ENCODE measurements at places on chromosomes 1 and 21.

DNA sequence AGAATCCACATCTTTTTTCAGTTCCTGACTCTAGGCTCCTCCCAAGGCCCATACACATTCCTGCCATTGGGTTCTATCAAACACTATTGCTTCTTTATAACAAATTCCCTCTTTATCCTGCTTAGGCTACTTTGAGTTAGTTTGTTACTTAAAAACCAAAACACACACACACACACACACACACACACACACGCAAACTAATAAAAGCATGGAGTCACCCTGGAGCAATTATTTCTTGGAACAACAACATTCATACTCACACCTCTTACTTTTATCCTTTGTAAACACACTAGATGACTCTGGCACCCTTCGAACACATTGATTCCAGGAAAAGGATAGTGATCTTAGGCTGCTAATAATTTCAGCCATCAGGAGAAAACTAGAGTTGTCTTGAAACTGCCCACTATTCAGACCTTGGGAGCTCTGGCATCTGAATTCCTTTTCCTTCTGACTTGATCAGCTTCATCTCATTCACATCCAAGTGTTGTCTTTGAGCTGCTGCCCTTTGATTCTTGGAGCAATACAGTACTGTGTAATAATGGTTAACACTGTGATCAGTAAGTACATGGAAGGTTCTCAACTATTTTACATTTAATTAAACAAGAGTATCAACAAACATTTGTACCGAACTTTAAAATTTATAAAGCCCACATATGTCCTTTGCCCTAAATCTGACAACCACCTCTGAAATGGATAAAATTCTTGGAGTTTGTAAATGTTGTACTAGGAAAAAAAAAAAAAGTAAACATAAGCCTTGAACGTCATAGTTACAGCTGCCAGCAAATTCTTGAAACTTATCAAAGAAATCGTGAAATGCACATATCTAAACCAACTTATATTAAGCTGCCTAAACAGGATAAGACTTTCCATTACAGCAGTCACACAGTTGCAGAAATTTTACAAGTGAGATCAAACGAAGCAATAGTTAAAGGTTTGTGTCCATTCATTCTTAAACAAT, 2.8 kb upstream of the SEC22B start:
- peak; percentile 29 for DNase-seq

DNA sequence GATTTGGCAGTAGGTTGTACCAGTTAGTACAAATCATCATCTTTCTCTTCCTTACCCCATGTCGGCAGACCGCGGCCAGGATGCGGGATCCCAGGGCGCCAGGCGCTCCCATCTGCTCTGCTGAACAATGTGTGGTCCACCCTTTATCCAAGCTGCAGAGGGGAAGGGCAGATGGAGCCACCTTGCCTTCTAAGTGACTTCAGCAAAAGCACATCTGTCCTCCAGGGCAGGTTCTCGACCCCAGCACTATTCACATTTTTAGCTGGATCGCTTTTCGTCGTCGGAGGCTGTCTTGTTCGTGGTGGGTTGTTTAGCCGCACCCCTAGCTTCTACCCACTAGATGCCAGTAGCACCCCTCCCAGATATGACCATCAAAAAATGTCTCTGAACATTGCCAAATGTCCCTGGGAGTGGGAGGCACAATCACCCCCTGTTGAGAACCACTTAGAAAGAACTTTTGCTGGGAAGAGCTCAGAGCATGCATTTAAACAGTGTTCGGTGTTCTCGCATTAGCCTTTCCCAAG, 58.1 kb upstream of the SIM2 start:
- peak; percentile 48 for DNase-seq

DNA sequence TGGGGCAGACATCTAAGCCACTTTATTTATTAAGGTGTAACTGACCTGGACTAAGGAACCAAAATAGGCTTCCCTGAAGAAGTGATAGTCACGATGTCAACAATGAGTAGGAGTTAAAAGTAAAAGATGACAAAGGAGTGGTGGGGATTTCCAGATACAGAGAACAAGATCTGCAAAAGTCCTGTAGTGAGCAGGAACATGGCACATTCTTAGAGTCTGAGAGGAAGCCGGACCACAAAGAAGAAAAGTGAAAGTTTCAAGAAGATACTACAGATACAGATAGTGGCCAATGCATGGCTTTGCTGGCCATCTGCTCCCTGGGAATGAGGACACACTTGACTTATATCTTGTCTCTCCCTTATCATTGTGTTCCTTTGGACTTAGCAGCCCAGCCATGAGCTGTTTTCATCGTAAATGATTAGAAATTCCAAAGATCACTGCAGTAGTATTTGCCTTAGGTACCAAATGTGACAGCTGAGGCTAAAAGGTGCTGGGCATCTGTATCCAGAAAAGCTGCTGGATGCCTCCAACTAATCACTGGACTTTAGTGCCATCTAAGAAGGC, 302.4 kb upstream of the NR5A2 start:
- DNase-seq = no peak

- no peak for DNase-seq
Measured at GRCh38 chr1:18304151-18304869, 176.4 kb upstream of the KLHDC7A start.

DNA sequence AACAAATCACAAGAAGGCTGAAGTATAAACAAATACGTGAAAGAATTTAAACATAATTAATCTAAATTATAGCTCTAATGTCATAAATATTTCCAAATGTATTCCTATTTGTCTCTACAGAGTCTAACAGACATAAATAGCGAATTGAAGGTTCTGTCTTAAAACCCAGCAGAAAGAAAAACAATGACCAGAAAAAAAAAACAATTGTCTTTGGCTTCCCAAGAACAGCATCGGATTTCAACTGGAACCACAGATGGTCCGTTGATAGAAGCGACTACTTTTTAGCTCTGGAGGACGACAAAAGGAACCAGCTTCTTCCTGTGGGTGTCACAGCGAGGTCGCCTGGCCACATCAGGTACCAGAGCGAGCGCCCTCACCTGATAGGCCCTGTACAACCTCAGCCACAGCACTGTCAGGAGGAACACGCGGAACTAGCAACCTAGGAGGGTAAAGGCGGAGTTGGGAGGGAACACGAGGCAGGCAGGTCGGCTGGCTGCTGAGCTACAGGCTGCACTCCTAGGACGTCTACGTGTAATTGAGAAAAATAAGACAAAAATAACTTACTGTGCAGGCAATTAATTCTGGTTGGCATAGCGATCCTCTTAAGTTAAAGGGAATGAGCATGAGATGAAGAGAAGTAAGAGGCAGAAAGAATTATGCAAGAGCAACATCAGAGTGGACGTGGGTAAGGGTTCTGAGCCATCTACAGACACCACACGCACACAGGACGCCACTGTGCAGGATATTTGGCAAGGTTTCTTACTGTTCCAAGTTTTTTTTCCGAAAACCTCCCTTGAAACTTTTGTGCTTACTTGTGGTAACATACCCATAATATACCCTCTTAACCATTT, 16.7 kb upstream of the PRDM15 start:
- DNase-seq = no peak

DNA sequence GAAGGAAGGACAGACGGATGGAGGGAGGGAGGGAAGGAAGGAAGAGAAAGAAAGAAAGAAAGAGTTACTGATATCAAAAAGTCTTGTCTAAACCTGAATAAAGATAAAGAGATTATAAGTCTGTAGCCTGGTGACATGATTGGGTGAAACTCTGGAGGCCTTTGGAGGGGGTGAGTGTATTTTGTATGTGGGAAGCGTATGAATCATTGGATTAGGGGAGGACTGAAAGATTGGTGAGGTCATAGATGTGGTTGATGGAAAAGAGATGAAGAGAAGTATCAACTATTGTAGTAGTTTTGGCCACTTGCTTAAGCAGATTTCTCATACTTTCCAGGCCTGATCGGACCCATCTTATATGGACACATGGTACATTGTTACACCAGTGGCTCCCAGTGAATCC, 11.5 kb upstream of the KCNJ6 start:
- no peak for DNase-seq

DNA sequence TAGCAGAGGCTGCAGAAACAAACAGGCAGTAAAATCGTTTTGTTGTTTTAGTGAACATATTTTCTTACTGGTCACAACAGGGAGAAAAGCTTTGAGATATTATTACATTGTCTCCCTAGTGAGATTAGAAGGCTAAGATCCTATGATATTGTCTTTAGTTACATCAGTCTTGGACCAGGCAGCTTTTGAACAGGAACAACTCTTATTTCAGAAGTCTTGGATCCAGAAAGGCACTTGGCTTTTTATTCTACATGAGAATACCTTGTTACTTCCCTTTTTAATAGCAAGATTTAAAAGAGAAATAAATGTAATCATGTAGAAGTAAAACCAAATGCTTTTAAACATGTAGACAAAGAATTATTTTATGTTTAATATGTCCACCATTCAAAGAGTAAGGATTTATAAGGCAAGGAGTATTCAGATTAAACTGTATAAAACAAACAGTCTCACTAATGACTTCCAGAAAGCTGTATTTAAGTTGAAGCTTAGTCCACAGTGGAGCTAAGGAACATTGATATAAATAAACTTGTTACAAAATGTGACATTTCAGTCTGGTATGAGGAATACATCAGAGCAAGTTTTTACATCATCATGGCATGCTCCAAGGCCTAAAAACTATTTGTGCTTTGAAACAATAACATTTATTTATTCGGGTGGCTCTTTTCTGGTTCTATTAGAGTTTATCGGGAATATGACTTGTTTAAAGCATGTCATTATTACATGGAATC, 72.2 kb downstream of the PHTF1 start:
- DNase-seq = no peak

DNA sequence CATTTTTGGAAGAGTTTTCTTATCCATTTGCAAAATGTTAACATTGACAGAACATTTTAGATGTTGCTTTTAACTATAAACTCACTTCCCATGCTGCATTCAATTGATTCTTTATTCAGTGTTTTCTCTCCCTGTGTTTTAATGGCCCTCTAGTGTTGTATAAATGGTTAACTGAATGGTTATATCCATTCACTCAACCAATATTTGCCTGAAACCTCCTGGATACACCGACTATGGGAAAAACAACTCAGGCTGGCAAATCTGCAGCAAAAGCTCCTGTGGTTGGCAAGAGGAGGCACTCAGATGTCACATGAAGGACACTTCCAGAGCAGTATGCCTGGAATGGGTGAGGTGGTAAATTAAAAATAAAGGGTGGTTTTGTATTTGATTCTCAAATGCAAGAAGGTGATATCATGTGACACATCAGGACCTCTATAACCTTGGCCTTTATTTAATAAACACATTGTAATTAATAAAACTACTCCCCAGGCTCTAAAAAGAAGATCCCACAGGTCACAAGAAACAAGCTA, 107.6 kb downstream of the BCAR3 start:
- no peak for DNase-seq

DNA sequence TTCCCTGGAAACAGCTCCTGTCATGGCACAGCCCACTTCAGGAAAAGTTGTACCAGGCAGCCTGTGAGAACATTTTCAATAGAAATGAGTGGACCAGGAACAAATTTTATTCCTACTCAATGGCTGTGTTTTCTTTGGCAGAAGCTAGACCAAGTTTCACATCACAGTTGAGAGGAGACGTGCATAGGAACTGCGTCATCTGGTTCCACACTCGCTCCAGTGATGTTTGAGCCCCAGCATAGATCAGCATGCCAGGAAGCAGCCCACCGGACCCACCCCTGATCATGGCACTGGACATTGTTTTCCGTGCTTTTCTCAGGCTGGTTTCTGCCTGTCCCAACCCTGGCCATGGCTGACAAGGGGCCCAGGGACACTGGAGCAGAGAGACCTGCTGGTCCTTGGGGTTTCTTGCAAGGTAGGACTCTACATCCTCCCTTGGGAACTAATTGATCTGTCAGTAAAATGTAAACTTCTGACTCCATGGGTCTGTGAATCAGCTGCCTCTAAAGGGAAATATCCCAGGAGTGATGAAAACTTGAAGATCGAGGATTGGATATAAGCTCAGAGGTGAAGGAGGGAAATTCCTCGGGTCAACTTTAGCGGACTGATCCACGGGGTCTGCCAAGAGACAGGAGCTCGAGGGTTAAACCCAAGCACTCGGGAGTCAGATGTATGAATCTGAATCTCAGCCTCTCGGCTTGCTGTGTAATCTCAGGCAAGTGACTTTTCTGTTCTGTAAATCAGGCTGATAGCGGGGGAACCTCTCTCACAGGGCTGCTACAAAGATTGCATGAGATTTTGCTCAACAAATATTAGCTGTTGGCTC, 35.7 kb downstream of the NEK2 start:
- no peak for DNase-seq
